ENCODE measurements at places on chromosomes 2 and 18.
A peak's percentile ranks its signal among the peaks of the same experiment; 100 is the strongest.

- DNase-seq: no peak
Measured at GRCh38 chr18:28736951-28737350, 560.0 kb upstream of the CDH2 start.

GRCh38 chr2:109631741-109632140 is 17.6 kb downstream of the SOWAHC start:
- DNase-seq: no peak

DNA sequence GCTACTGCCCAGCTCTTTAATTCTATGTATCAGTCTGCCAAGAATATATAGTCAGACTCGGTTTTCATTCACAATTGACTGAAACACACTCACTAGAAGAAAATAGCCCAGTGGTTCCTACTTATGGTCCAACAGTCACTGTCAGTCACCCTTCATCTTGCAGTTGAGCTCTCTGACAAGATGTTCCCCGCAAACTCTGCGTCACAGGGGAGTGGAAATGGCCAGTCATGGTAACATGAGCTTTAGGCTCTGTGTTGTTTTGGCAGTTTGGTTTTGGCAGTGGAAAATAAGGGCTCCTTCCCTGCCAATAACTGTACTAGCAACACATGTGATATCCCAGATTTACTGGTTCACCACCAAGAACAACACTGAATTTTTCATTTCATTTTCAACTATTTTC is 122.5 kb downstream of the PRPF40A start:
- no peak for DNase-seq

DNA sequence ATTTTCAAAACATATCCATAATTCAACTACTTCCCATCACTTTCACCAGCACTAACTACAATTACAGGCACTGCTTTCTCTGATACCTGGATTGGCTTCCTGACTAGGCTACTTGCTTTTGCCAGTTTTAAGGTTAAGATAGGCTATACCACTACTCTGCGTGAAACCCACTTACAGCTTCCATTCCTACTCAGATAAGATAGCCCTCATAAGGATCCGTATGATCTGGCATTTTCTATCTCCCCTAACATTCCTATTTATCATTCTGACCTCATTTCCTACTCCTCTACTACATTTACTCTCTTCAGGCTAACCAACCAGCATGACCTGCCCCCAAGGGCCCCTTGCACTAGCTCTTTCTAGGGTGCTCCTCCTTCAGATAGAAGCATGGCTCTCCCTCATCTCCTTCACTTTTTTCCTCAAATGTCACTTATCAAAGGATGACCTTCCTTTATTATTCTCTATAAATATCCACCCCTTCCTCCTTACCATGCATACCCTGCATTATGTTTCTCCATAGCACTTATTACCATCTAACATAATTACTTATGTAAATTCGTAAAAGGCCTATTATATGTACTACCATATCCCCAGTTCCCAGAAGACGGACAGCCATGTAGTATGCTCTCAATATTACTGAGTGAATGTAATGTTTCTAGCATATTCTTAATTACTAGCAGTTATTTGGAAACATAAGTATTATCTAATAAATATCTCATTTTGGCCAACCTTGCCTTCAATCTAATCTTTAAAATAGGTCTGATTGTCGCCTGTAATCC is 4.4 kb downstream of the TIA1 start:
- DNase-seq: no peak

GRCh38 chr18:62324917-62325805 is at the start of gene TNFRSF11A:
TSS of gene TNFRSF11A (plus strand) at chr18:62325310. CDS start at chr18:62325353, 43 bp downstream.
- peak; percentile 28 for DNase-seq

DNA sequence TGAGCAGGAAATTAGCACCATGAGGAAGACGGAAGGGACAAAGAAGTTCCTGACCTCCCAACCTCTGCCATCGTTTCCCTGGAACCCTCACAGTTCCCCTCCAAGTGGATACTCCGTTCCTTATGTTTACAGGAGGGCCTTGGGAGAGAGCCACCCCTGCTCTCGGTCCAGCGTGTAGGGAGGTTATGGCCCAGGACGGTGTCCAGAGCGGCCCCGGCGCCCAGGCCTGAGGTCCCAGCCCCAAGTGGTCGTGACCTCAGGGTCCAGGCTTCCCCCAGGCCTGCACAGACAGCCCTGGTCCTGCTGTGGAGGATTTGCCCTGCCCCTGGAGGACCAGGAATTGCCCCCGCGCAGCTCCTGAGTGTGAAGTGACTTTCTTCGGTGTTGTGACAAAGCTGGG is 61.8 kb upstream of the RBM44 start:
- no peak for DNase-seq

GRCh38 chr2:2134037-2134436 is 197.0 kb downstream of the MYT1L start:
- DNase-seq: no peak

- DNase-seq: no peak
Measured at GRCh38 chr2:58702302-58702885, 461.3 kb upstream of the FANCL start.

DNA sequence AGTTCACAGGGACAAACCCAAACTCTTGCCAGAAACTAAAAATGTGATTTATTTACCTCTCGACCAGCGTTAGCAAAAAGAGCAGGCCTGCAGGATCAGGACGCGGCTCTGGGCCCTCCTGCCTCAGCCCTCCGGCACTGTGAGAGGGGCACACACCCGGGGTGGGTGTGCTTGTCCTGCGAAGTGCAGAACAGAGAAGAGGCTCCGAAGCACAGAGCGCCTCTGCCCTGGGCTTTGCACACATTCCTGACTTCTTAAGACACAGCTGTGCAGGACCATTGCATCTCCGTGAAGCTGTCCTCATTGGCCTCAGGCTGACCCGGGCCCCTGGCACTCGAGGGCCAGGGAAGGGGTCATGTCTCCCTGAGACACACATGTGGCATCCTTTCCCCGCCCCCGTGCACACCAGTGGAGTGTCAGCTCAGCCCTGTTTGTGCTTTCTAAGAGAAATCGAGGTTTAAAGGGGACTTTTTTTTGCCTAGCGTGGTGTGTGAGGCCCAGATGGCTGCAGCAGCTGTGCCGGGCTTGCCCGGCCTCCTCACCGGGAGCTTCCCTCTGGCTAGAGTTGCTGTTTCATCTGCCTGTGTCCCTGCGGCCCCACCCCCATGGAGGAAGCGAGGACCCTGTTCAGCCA is 9.9 kb upstream of the NFATC1 start:
- DNase-seq: no peak

DNA sequence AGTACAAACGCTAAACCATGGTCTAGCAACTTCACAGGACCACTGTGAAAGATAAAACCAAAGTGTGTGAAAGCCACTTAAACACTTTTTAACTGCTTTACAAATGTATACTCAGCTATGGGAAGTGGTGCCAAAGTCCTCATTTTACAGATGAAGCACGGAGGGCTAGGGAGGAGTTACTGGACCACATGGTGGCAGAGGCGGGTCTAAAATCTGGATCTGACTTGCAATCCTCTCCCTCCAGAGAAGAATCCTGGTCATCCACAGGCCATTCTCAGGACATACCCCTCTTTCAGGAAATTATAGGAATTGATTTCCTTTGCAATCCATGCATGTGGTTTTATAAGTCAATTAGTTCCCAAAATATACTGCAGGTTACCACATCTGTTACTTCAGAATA is 84.6 kb upstream of the GYPC start:
- DNase-seq: no peak

DNA sequence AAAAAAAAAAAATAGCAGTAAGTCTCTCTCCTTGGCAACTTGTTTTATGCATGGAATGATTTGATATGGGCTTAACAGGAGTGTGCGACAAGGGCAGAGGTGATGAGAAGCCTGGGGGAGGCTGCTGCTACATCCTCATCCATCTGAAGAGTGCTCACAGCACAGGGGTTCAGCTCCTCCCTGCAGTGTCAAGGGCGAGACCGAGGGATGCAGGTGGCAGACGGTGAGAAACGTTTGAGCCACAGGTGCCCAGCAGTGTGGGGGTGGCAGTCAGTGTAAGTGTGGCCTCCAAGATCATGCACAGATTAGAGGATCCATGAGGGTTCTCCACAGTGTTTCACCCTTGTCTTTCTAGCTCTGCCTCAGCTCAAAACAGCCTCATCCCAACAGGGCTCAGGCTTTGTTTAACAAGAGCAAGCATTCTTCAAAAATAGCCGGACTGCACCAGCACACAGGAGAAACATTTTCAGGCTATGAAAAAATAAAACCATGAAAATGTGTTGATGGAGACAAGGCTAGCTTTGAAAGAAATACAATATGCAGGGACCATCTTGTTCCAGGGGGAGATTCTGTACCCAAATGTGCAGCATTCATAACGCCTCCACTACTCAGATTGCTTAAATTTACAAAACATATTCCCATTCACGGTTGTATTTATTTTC is 324.5 kb upstream of the MYT1L start:
- DNase-seq: no peak

DNA sequence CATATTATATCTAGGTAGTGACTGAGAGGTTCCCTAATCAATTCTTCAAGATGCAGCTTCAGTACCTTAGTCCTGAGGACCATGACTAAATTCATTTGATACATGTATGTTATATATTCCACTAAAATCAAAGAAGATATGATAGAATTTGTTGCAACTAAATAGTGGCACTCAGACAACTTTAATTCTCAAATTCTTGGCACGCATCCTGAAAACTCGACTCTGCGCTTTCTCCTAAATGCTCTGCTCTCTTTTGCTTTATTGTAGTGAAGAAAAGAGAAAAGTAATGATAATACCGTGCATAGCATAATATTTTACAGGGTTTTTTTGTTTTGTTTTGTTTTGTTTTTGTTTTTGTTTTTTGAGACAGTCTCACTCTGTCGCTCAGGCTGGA is 475.3 kb downstream of the ARHGAP15 start:
- no peak for DNase-seq

GRCh38 chr2:128452536-128453530 is 134.2 kb upstream of the HS6ST1 start:
- no peak for DNase-seq

- no peak for DNase-seq
Measured at GRCh38 chr2:38586931-38587330, 15.8 kb downstream of the HNRNPLL start.

DNA sequence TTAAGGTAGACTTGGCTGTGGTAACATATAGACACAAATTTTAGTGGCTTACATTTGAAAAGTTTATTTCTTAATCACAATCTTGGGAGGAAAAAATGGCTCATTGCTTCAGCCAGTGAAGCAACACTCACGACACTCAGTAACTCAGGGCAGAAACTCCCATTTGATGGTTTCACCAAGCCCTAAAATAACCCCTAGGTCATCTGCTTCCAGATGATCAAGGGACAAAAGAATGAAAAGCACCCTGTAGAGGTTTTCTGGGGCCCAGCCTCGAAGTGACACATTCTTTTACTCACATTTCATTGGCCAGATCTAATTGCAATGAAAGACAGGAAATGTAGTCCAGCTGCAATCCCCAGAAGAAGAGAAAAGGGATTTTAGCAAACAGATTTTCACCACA is 275.9 kb downstream of the TMX3 start:
- DNase-seq: no peak

DNA sequence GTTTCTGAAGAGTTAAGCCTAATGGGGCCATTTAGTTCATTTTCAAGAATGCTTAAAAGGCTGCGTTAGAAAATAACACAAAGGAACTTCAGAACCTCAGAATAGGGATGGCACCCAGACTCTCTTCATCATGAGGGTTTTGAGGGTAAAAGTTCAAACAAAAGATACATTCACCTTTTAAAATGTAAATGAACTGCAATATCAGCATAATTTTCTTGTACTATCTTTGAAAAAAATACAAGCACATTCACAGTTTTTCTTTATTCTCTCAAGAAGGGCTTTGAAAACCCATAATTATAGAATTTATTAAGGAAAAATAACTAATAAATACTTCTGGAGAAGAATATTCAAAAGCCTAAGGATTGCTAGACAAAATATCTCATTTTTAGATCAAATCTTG is 791.0 kb downstream of the DCC start:
- DNase-seq: no peak

DNA sequence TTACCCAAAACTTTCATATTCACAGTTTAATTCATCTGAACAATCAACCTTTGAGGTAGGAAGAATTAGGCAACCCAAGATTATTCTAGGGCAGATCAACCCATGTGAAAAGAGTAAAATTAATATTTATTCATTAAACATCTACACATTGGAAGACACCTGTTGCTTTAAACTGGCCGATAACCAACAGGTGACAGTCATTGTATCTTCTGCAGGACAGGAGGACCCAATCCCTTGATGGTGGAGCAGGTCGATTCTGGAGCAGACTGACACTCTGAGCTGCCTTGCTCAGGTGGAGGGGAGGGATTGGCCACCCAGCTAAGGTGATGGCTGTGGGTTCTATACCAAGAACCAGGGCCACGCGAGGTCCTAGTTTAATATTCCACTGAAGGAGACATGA is 230.3 kb downstream of the OSR1 start:
- no peak for DNase-seq

- no peak for DNase-seq
Measured at GRCh38 chr2:161135951-161136593, 24.2 kb upstream of the TANK start.

- no peak for DNase-seq
Measured at GRCh38 chr18:10419420-10420103, 34.9 kb upstream of the APCDD1 start.

- DNase-seq: no peak
Measured at GRCh38 chr2:69789175-69789721, 40.2 kb upstream of the GMCL1 start.

- DNase-seq: no peak
Measured at GRCh38 chr2:96361751-96362150, 26.2 kb downstream of the NCAPH start.

GRCh38 chr18:44851856-44852621 is 171.4 kb downstream of the SETBP1 start:
- DNase-seq: peak; percentile 79

DNA sequence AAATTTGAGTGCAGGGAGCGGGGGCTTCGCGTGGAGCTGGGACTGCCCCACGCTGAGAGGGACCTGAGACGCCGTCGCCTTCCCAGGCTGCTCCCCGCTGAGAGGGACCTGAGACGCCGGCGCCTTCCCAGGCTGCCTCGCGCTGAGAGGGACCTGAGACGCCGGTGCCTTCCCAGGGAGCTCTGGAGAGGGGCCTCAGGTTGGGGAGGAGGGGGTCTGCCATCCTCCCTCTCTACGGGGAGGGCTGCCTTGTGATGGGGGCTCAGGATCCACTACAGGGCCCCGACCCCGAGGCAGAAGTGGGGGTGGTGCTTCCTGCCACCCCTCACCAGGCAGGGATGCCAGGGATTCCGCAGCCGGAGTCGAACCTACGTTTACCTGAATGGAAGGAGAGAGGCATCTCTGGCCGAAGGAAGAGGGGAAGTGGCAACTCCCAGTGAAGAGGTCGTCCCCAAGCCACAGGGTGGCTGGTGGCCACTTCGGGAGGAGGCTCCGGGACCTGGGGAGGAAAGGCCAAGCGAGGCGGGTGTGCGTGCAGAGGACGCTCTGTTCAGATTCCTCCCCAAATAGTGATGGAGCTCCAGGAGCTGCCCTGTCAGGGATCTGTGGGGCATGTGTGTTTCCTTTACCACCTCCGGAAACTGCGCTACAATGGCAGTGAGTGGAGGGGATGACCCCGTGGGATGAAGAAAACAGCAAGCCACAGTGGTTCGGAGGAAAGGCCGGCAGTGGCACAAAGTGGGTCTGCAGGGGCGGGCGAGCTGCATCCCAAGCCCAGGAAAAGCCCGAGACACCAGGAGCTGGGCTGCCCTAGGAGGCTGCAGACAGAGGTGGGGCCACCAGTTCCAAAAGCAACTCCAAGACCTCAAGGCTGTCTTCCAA is 108.2 kb upstream of the CTDP1 start:
- no peak for DNase-seq
